ENCODE measurements at places on chromosomes 16 and 17. TPM values are rescaled to one million over a fixed set of nuclear protein-coding genes. Genes with fewer than 3 reads are reported as not detected.

- H3K4me3 ChIP-seq: peak overlapping the region; percentile 18
- H3K36me3 ChIP-seq: peaks cover 69% of the 10 kb centered on the region
- peaks cover 74% of the 10 kb centered on the region for H3K4me1 ChIP-seq
Observed at GRCh38 chr17:1006054-1006453, 9.1 kb downstream of the TIMM22 start.

DNA sequence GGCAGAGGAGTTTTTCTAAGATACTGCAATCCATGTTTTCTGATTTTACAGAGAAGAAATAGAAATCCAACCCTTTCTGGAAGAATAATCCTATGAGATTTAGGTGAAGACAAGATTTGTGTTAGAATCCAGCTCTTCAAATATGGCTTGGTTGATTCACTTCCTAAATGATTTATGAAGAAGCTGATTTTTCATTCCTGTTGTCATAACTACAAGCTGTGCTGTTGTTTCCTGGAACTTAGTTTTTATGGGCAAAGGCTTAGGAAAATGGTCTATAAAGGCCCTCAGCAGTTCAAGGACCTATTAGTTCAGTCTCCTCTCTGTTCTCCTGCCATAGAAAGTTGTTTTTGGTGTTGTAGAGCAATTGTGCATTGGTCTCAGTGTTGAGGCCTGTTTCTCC lies 174.2 kb upstream of the FAM20A start:
- peak overlapping the region; percentile 36 for H3K27ac ChIP-seq
- no peaks in the 10 kb centered on the region for H3K27me3 ChIP-seq
- H3K36me3 ChIP-seq: no peaks in the 10 kb centered on the region
- H3K4me3 ChIP-seq: no peak overlapping the region
- H3K4me1 ChIP-seq: peaks cover 26% of the 10 kb centered on the region

DNA sequence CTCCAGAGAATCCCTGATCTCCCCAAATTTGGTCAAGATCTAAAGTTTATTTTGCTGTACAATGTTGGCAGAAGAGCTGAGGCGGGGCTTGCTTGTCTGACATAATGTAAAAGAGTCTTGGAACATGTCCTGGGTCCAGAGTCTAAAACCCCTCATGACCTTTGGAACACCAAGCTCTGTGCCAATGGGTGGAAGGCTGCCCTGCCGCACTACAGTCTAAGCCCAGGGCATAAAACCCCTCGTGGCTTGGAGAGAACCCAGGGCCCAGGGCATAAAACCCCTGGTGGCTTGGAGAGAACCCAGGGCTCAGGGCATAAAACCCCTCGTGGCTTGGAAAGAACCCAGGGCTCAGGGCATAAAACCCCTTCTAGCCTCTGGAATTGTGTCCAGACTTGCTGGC lies 36.7 kb downstream of the CCDC57 start:
- no peak for DNase-seq
- H3K4me1 ChIP-seq: no peaks in the 10 kb centered on the region
- H3K27ac ChIP-seq: no peak overlapping the region
- no peak overlapping the region for H3K4me3 ChIP-seq
- H3K36me3 ChIP-seq: peaks cover 47% of the 10 kb centered on the region

The NLRC5 gene
- 14.4 TPM for total RNA-seq

The LDHD gene
- total RNA-seq: 13.2 TPM

The TP53TG3C gene
- not detected for total RNA-seq

The ZP2 gene
- not detected for total RNA-seq

All from esophagus muscularis mucosa (tissue), 4 donors.